ENCODE measurements at places on chromosomes 12 and 14.

GRCh38 chr12:25404955-25405354, 148.1 kb downstream of the LMNTD1 start:
- no peak overlapping the region for H3K4me3 ChIP-seq
- H3K36me3 ChIP-seq, result no peaks in the 10 kb centered on the region
- DNase-seq, result no peak
- H3K4me1 ChIP-seq, result no peaks in the 10 kb centered on the region

- H3K27me3 ChIP-seq, result no peaks in the 10 kb centered on the region
- H3K36me3 ChIP-seq, result peaks cover 50% of the 10 kb centered on the region
- no peak overlapping the region for H3K4me3 ChIP-seq
- no peak overlapping the region for H3K27ac ChIP-seq
- H3K4me1 ChIP-seq, result peaks cover 10% of the 10 kb centered on the region
Measured at GRCh38 chr12:95506707-95507523, 33.0 kb downstream of the METAP2 start.

- H3K4me3 ChIP-seq, result no peak overlapping the region
- no peaks in the 10 kb centered on the region for H3K27me3 ChIP-seq
- no peaks in the 10 kb centered on the region for H3K4me1 ChIP-seq
- no peak for DNase-seq
- H3K27ac ChIP-seq, result no peak overlapping the region
Measured at GRCh38 chr14:104355101-104356019, 217.0 kb downstream of the KIF26A start.

GRCh38 chr12:64918344-64918743, 93.9 kb downstream of the TBC1D30 start:
- H3K36me3 ChIP-seq, result no peaks in the 10 kb centered on the region
- H3K4me1 ChIP-seq, result no peaks in the 10 kb centered on the region
- H3K4me3 ChIP-seq, result no peak overlapping the region
- no peak for DNase-seq
- H3K27me3 ChIP-seq, result peaks cover 4% of the 10 kb centered on the region

DNA sequence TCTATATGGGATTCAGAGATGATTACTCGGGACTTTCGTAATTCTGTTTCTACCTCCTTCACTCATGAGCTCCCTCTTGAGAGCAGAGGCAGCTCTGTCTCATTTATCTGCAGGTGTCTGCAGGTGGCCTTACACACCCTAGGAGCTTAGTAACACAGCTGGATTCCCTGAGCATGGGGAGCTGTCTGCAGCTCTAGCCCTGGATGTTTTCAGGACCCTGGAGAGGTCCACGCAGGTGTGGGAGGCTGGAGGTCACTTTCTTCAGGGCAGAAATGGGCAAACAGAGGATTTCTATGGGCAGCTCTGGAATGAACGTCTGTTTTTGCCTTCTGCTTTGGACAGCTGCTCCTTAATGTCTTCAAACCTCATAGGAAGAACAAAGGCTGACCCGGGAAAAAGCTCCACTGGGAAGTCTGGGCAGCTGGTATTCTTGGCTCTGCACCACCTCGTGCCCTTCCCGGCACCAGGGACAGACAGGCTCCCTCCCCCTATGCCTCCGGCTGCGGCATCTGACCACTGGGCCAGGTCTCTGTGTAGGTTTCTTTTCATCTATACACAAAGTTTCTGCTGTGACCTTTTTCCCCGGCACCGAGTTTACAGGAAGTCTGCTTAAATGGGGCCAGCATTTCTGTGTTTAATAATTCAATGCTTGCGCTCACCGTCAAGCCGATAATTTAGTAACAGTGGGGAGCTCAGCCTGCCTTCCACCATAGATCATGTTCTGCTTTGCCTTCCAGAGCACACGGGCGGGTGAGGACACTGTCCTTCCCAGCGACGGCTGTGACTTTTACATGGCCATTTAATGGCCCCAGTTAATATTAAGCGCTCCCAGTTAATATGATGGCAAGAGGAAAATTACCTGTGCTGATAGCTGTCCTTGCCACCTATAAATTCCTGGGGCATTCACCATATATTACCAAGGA, 320.2 kb upstream of the SFSWAP start:
- DNase-seq, result peak; percentile 15
- H3K4me3 ChIP-seq, result no peak overlapping the region
- H3K27ac ChIP-seq, result no peak overlapping the region
- no peaks in the 10 kb centered on the region for H3K36me3 ChIP-seq
- H3K27me3 ChIP-seq, result peaks cover 6% of the 10 kb centered on the region

- no peaks in the 10 kb centered on the region for H3K4me1 ChIP-seq
- no peak overlapping the region for H3K27ac ChIP-seq
- no peaks in the 10 kb centered on the region for H3K27me3 ChIP-seq
- no peak overlapping the region for H3K4me3 ChIP-seq
Measured at GRCh38 chr12:3010214-3010930, 51.2 kb downstream of the TEAD4 start.

DNA sequence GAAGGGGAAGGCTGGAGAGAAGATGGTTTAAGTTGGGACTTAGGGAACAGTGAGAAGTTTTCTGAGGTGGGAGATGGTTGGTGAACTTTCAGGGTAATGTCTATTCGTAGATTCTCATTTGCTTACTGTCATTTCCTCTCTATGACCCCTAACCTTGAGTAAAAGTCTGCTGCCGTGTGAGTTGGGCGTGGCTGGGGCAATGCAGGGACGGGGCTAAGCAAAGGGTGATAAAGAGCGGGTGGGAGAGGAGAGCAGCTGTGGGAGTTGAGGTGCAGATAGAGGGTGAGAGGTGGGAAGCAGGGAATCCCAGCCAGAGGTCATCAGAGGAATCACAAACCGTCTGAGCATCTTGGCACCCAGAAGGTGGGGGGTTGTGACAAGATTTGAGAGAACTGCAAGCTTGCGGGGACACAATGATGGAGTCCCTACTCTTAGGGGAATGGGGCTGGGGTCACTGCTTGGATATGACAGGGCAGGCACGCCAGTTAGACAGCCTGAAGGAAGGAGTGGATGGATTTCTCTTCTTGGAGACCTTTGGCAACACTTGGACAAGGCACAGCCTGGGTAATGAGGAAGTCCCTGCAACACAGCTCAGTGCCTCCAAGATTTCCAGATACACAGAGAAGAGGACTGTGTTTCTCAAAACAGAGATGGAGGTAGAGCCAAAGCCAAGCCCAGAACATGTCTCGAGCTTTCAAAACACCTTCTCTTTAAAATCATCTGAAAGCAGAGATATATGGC, 45.9 kb upstream of the CTDSP2 start:
- H3K4me3 ChIP-seq, result no peak overlapping the region
- no peaks in the 10 kb centered on the region for H3K27me3 ChIP-seq
- no peaks in the 10 kb centered on the region for H3K36me3 ChIP-seq

- H3K36me3 ChIP-seq, result peaks cover 5% of the 10 kb centered on the region
- DNase-seq, result no peak
- peaks cover 4% of the 10 kb centered on the region for H3K27me3 ChIP-seq
- H3K4me3 ChIP-seq, result no peak overlapping the region
- H3K27ac ChIP-seq, result no peak overlapping the region
- peaks cover 4% of the 10 kb centered on the region for H3K4me1 ChIP-seq
Measured at GRCh38 chr14:75286313-75286712, 7.7 kb downstream of the FOS start.

DNA sequence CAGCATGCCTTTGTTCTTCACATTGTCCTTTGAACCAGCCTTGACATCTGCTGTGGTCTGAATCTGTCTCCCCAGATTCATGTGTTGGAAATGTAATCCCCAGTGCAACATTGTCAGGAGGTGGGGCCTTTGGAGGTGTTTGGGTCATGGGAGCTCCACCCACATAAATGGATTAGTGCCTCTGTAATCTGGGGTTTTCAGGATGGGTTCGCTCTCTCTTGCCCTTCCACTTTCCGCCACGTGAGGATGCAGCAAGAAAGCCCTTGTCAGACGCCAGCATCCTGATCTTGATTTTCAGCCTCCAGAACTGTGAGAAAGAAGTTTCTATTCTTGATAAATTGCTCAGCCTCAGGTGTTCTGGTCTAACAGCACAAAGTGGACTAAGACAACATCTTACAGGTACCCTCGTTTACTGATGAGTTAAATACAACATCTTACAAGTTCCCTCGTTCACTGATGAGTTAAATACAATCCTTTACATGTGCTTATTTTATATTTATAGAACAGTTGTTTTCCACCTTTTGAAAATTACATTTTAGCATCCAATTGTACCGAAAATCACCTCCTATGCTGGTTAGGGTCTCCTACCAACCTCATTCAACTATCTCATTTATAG, 54.4 kb upstream of the RIMBP2 start:
- no peak for DNase-seq
- no peak overlapping the region for H3K27ac ChIP-seq
- peaks cover 1% of the 10 kb centered on the region for H3K36me3 ChIP-seq
- peaks cover 7% of the 10 kb centered on the region for H3K4me1 ChIP-seq

- no peaks in the 10 kb centered on the region for H3K4me1 ChIP-seq
- no peak for DNase-seq
- H3K27me3 ChIP-seq, result no peaks in the 10 kb centered on the region
- H3K27ac ChIP-seq, result no peak overlapping the region
- no peaks in the 10 kb centered on the region for H3K36me3 ChIP-seq
Measured at GRCh38 chr14:38847161-38847560, 255.9 kb downstream of the SEC23A start.

DNA sequence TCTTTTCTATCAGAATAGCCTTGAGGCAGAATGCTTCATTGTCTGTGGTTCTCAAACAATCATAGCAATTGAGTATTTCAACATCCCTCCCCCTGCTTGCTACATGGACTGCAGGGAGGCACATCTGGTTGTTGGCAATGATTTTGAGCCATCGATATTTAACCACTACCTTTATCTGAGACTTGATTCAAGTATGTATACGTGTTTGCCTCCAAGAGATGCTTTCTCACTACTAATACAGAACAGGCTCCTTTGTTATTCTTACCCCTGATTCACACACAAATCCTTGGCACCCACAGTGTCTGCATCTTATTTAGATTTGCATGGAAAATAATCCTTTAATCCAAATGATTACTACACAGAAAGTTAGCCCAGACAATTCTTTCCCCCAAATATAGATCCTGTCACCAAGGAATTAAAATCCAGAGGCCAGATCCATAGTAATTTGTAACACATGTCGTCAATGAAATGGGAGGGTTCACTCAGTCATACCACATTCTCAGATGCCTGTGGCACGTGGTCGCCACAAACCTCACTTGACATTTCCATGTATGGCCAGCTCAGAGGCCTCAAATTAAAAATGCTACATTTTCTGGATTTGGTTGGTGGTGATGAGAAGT, 199.3 kb downstream of the ITPR2 start:
- no peak for DNase-seq
- H3K27me3 ChIP-seq, result no peaks in the 10 kb centered on the region
- no peak overlapping the region for H3K27ac ChIP-seq
- no peak overlapping the region for H3K4me3 ChIP-seq
- H3K36me3 ChIP-seq, result peaks cover 5% of the 10 kb centered on the region

DNA sequence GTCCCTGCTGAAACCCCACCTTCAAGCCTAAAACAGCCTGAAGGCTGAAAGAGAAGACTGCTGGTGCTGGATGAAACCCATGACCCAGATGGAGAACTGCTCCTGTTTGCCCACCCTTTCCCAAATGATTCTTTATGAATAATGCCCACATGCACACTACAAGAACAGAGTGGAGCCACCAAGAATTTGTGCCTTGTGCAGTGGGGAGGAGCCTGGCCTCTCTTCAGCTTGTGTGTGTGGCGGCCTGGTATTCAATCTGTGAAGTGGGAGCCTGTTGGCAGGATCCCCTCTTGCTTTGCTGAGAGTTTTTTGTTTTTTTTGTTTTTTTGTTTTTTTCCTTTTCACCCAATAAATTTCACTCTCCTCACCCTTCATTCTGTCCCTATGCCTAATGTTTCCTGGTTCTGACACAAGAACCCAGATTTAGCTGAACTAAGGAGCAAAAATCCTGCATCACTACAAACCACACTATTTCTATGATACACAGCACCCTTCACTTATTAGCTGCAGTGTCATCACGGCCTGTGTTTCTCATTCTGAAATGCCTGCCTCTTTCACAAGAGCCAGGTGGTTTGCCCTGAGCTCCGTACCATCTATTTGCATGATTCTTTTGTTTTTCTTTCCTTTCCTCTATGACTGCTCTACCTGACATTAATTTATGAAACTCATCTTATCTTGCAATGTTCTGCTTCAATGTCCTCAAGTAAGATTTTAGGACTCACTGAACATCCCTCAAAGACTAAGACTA, 585.5 kb upstream of the ATXN7L3B start:
- H3K4me3 ChIP-seq, result no peak overlapping the region
- DNase-seq, result no peak
- no peak overlapping the region for H3K27ac ChIP-seq

DNA sequence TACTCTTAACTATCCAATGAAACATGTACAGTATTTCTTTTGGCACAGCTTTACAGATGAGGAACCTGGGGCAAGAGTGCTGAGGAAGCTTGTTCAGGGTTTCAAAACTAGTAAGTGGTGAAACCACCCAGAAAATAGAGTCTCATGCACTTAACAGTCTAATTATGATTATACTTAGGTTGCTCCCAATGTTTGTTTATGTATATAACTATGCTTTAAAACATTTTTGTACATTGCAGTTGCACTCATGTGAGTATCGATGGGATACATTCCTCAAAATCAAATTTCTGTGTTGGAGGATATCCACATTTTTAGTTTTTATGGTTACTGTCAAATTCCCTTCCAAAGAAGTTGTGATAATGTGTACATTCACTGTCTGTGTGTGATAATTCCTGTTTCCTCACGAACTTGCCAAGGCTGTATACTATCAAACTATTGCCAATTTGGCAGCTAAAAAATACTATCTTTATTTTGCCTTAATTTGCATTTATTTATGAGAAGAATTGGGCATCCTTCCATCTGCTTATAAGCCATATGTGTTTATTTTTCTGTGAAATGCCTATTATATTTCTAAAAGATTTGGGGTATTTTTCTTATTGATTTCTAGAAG, 143.9 kb upstream of the SSTR1 start:
- no peak overlapping the region for H3K4me3 ChIP-seq
- peaks cover 21% of the 10 kb centered on the region for H3K4me1 ChIP-seq
- DNase-seq, result no peak
- H3K36me3 ChIP-seq, result peaks cover 15% of the 10 kb centered on the region

- no peak for DNase-seq
- no peak overlapping the region for H3K27ac ChIP-seq
- no peaks in the 10 kb centered on the region for H3K27me3 ChIP-seq
- peaks cover 10% of the 10 kb centered on the region for H3K4me1 ChIP-seq
- H3K36me3 ChIP-seq, result no peaks in the 10 kb centered on the region
Measured at GRCh38 chr14:39203659-39204606, 28.9 kb downstream of the PNN start.

DNA sequence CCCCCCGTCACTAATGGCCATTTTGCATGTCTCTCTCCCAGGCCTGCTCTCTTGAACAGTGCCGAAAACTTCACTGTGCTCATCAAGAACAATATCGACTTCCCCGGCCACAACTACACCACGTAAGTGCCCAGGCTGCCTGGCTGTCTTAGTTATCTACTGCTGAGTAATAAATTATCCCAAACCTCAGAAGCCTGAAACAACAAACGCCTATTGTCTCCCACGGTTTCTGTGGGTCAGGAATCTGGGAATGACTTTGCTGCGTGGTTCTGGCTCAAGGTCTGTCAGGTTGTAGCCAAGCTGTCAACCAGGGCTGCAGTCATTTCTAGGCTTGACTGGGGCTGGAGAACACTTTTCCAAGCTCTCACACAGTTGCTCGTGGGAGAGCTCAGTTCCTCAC, 32.6 kb downstream of the P2RX7 start:
- H3K4me3 ChIP-seq, result no peak overlapping the region
- DNase-seq, result no peak
- H3K36me3 ChIP-seq, result peaks cover 27% of the 10 kb centered on the region
- no peak overlapping the region for H3K27ac ChIP-seq
- no peaks in the 10 kb centered on the region for H3K27me3 ChIP-seq

All from activated CD4-positive, alpha-beta memory T cell treated with anti-CD3 and anti-CD28 coated beads for 36 hours (primary cell).